ENCODE measurements at places on chromosomes 5 and 9.

DNA sequence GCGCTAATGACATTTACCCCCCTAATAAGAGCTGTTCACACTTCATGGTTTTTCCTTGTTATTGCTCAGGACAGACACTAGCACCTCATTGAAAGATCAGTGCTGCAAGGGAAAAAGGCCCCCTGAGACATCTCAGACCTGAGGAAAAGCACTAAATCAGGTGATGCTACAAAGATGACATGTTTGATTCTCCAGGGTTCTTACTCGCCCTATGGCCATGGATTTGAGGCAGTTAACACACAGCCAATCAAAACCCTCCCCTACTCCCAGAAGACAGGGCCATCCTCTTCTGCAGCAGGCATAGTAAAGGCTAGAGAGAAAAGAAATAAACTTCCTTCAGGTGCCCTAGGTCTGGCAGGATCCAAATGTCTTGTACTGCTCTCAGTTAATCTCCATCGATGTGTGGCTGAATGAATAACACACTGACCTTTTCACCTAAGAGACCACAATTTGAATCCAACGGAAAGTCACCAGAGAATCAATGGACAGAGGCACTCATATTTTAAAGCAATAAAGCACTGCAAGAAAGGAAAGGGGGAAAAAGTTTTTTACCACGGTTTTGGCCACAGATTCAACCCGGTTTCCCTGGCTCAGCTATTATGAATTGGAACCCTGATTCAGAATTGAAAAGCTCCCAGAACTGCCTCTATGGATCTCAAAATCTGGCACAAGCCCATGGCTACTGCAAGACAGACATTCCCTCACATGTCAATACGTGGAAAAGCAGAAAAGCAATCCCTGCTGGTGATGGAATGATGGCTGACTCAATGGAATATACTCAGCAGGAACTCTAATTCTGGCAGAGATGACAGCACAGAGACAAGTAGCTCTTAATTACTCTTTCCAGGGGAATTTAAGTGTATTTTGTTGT, 329.5 kb downstream of the BNC2 start:
- no peak for DNase-seq

DNA sequence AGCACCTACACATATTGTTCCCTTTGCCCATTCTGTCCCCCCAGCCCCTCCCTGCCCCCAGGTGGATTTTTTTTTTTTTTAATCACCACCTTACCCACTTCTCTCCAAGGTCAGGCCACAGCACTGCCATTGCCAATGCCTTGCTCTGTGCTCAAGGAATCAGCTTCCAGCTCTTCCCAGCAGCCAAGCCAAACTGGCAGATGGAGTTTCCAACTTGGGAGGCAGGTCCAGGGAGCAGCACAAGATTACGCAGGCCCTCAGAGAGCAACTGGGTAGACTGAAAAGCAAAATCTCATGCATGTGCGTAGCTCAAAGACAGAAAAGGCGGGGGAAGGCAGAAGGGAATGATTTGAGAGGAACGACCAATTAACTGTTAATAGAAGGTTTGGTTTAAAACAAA, 15.1 kb downstream of the GRHPR start:
- no peak for DNase-seq

DNA sequence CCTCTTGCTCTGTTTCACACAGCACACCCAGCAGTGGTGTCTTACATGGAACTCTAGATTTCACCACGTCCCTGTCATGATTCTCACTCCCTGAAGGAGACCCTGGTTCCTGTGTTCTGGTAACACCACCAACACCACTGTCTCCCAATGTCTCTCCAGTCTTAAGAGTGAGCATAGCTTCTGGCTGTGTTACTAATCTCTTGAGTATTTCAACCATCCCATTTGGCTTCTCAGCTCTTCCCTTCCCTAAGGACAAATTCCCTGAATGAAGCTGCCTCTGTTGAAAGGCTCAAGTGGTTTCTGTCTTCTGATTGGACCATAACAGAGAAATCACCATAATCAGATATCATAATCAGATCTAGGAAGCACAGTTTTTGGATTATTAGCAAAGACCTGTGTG, 311.8 kb downstream of the DNAH5 start:
- DNase-seq, result no peak

GRCh38 chr9:137172901-137173795, 1.3 kb upstream of the TMEM210 start:
- DNase-seq, result no peak

- DNase-seq, result no peak
These were observed 17.7 kb upstream of the ANGPTL2 start for GRCh38 chr9:127140181-127140580.

- no peak for DNase-seq
These were observed 37.4 kb downstream of the FOXI1 start for GRCh38 chr5:170143091-170143490.

GRCh38 chr9:89923961-89924504, 319.2 kb downstream of the GADD45G start:
- peak; percentile 70 for DNase-seq

- DNase-seq, result no peak
These were observed 39.0 kb upstream of the AOPEP start for GRCh38 chr9:94687451-94687850.

- no peak for DNase-seq
These were observed 4.8 kb upstream of the PAM start for GRCh38 chr5:102750151-102750834.

DNA sequence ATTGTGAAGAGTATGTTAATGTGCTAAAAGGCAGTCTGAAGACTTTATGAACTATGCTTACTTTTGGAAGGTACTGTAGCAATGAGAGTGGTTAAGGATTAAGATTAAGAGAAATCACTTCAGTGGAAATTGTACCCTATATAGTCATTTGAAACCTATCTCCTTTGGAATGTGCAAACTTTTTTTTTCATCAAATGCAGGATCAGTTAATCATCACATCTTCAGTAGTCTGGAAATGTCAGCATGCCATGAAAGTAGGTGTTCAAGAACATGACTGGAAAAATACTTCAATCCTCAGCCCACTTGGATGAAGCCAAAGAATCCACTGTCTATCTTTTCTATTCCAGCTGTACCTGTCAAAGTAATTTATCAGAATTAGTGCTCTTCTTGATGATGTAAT, 157.8 kb upstream of the TMEM161B start:
- no peak for DNase-seq

DNA sequence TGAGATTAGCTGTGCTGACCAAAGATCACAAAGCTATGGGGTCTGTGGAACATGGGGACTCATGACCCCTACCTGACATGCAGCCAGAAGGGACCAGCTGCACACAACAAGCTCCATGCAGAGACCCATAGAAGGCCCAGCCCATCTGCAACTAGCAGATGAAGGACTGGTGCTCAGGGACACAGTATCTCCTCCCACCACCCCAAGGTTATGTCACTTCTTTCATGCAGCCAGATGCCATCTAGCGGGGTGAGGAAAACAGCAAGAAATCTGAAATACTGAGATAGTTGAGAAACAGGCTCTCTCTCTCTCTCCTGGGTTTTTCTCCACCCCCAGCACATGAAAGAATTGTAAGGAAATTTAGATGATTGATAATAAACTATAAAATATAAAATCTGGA, 161.3 kb upstream of the DAPK1 start:
- no peak for DNase-seq

GRCh38 chr5:135174315-135175096, 140.5 kb upstream of the PITX1 start:
- no peak for DNase-seq

DNA sequence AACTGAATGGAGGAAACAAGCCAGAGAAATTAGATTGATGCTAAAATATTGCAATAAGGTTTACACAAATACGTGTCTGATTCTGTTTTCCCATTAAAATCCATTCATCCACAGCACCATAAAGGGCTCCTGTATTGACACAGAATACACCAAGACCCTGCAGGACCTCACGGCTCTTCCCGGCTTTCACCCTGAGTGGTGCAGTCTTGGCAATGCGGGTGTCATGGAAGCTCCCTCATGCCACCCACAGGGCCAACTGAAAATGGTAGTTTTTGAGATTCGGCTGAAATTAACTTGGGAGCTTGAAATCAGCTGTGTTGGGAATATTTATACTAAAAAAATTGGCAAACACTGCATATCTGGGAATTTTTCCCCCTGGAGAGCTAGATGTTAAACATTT, 17.3 kb upstream of the EXOC3 start:
- DNase-seq, result no peak

- DNase-seq, result no peak
These were observed 39.2 kb upstream of the PDE8B start for GRCh38 chr5:77171141-77171910.
